ENCODE measurements at places on chromosomes 5 and 9. TPM values are rescaled to one million over a fixed set of nuclear protein-coding genes. Genes with fewer than 3 reads are reported as not detected.

- DNase-seq = no peak
Measured at GRCh38 chr9:136111190-136111589, 7.5 kb downstream of the TMEM250 start.

- no peak for DNase-seq
Measured at GRCh38 chr9:120668399-120668798, 45.9 kb downstream of the MEGF9 start.

- no peak for DNase-seq
Measured at GRCh38 chr5:91178461-91178860, 204.7 kb downstream of the ARRDC3 start.

Gene PCDHGB3
- 5.4 TPM for total RNA-seq

DNA sequence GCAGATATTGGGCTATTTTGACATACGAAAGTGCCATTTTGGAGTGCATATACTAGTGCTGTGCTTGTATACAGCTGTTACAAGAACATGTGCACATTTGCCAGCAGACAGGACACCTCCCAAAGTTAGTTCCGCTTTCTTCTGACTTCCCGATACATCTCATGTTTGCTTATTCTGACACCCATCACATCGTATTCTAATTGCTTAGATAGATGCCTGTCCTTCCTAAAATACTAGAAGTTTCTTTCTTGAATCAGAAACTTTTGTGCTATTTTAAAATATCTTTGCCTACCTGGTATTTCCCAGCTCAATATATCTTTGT is 177.8 kb downstream of the TTLL11 start:
- DNase-seq = no peak

Gene GAS1
- 78.6 TPM for total RNA-seq

DNA sequence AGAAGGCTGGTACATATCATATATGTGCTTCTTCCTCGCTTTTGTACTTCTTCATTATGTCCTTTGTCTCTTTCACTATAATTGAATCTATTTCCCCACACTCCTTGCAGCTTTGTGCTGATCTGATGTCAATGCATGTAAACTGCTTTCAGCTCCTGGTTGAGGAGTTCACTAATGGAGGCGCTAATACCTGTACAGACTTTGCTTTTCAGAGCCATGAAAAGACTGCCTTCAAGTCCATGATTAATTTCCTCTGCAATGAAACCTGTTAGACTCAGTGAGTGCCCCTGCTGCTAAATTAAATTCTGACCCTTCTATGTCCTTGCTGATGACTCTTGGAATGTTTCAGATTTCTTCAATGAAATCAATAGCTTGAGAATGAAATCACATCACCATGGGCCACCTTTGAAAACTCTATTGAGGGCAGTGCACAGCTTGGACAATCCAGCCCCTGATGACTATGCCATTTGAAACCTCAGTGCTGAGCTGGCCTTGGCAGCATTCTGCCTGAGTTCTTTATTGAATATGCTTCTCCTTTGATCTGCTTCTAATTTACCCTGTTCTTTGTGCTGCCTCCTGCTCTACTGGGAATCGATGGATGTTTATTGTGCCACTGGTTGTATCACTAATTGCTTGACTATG is 358.2 kb upstream of the DMAC1 start:
- no peak for DNase-seq

DNA sequence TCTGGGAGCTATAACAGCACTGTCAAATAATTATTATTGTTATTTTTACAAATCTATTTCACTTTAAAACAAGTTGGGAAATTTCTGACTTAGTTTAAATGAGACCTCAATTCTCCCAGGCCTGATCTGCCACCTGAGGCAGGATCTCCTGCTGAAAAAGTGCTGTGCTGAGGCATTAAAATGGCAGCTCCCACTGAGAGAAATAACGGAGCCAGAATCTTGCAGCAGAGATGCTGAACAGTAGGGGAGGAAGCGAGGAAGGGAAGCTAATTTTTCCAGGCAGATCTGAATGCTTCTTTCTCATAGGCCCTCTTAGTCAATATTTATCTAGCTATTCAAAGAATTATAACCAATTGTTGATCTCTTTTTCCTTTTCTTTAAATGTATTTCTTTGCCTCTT is 196.3 kb downstream of the ZNF462 start:
- no peak for DNase-seq

GRCh38 chr5:132226516-132227234 is 978 bp downstream of the P4HA2 start:
- DNase-seq = no peak

Gene LPAR1
- total RNA-seq = 48.2 TPM

Gene SLC36A2
- not detected for total RNA-seq

Gene SPACA9
- 8.1 TPM for total RNA-seq

DNA sequence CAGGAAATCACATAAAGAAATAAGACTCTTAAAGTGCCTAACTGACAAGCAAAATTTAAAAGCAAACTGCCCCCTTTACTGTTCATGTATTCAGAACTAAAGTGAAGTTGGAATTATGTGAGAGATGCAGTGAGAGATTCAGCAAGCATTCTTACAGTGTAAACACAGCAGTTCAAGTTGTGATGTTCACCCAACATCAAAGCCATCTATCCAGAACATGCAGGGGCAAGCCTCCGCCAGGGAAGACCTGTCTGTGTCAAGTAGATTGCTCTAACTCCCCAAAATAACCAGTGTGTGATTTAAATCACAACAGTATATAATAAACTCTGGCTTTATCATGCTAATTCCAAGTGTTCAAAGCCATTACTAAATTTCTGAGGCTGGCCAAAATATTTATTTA is 233.3 kb downstream of the BNC2 start:
- DNase-seq = no peak

DNA sequence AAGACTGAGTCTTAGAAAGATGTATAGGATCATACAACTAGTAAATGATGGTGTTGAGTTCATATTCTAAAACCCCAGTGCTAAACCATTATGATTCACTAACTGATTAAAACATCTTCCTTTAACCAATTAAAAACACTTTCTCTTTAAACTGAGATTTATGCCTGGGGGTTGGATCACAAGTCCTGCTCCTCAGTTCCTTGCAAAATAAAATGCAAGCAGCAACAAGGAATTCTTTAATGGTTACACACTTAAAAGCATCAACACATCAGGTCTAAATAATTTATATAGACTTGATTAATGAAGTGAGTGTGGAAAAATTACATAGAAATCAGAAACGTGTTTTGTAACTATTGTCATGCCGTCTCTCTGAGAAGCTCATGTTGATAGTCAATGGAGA is 189.2 kb downstream of the TARS1 start:
- DNase-seq = no peak

Gene CCL21
- total RNA-seq = 2.9 TPM

- no peak for DNase-seq
Measured at GRCh38 chr9:110048976-110049698, 158.8 kb downstream of the C9orf152 start.

DNA sequence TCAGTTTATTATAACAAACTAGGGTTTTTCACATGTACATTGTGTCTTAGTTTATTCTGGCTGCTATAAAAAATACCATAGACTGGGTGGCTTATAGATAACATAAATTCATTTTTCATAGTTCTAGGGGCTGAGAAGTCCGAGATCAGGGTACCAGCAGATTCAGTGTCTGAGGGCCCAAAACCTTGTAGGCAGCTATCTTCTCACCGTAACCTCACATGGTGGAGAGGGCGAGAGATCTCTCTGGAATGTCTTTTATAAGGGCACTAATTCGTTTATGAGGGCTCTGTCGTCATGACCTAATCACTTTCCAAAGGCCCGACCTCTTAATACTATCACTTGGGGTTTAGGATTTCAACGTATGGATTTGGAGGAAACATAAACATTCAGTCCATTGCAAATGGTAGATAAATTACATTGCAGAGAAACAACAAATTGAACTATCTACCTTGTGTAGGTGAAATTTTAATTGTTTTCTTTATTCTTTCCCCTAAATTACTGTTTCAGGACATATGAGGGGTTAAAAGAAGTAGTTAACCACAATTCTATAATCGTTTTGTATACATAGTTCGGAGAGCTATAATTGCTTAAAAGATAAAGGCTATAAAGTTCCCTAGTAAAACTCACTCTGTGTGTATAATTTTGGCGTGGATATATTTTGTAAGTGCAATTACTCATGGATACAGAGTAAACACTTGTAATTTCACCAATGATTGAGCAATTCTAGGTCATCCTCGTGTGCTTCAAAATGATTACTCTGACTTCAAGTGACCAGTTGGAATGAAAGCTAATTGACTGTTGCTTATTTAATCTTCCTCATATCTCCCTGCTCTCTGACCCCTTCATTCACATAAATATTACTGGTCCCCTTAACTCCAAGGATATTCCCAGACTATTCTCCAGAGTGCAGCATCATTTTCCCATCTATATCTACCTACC is 247.5 kb upstream of the TMEM161B start:
- DNase-seq = no peak

Gene SUSD1
- 6.2 TPM for total RNA-seq

Gene UBE2QL1
- total RNA-seq = 9.1 TPM

DNA sequence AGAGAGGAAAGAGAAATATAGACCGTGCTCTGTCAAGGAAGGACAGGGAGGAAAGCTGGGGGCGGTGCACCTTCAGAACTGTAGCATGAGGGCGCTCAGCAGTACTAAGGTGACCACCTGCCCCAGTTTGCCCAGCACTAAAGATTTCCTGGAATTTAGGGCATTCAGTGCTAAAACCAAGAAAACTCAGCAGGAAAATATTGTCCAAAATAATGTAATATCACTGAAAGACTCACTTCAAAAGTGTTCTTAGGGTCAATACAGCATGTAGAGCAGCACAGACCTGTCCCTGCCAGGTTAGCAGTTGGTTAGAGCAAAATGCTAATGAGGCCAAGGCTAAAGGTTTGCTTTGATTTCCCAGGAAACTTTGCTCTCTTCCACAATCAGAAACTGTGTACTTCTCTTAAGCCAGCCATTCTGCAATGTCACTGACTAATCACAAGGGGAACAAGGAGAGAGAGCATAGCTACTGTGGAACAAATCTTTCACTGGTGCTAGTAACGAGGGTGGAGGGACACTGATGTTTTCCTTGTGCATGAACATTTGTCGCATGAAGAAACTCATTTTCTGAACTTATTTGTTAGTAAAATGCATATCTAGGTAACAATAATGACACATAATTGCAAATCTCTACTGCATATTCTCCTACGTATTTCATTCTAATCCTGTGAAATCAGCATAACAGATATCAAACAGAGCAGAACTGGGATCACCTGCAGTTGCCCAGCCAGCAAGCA is 53.0 kb upstream of the GRAMD2B start:
- DNase-seq = no peak

Gene RELL2
- 1.3 TPM for total RNA-seq

Gene NSMF
- 26.2 TPM for total RNA-seq

GRCh38 chr9:127255692-127256091 is 8.9 kb upstream of the GARNL3 start:
- no peak for DNase-seq

Gene SPATA31E1
- total RNA-seq = not detected

Gene KIF4B
- not detected for total RNA-seq

- no peak for DNase-seq
Measured at GRCh38 chr5:149632311-149633251, 51.3 kb downstream of the ARHGEF37 start.

- DNase-seq = no peak
Measured at GRCh38 chr9:98660541-98660940, 48.2 kb downstream of the GABBR2 start.

DNA sequence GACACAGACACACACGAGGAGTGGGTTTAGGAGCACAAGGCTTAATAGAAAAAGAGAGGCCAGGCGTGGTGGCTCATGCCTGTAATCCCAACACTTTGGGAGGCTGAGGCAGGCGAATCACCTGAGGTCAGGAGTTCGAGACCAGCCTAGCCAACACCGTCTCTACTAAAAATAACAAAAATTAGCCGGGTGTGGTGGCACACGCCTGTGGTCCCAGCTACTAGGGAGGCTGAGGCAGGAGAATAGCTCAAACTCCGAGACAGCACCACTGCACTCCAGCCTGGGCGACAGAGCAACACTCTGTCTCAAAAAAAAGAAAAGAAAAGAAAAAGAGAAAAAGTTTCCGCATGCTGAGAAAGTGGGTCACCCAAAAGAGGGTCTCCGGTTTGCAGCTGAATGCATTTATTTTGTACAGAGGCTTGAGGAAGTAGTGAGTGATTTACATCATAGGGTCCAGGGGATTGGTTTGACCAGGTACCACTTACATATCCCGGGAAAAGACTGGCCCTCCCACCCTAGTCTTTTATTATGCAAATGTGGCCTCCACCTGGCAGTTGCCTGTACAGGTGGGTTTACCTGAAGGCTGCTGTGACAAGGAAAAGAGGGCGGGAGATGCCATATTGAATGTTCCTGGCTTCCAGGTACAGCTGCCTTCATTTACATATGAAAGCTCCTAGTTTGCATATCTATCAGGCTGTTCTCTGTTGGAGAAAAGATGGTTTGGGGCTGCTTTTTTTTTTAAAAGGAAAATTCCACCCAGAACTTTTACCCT is 366.2 kb upstream of the GRAMD2B start:
- DNase-seq = no peak

Gene SOHLH1
- not detected for total RNA-seq

- DNase-seq = peak; percentile 84
Measured at GRCh38 chr9:34403554-34404380, 27.1 kb upstream of the MYORG start.

- no peak for DNase-seq
Measured at GRCh38 chr5:77669677-77670076, 31.2 kb upstream of the OTP start.

DNA sequence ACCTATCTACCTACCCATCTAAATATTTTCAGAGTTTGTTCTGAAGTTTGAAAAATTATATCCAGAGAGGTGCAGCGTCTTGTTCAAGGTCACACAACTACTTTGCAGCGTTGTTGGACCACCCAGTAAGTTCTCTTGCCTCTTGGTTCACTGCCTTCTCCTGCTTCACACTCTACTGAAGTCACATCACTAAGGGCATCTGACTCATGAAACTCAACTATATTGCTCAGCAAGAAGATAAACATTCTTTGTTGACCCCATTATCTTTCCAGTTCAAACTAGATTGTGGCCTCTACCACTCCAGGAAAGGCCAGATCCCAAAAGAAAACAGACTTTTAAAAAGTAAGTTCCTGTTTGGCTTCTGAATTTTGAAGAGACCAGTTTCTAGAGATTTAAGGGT is 326.9 kb downstream of the SLIT3 start:
- no peak for DNase-seq

DNA sequence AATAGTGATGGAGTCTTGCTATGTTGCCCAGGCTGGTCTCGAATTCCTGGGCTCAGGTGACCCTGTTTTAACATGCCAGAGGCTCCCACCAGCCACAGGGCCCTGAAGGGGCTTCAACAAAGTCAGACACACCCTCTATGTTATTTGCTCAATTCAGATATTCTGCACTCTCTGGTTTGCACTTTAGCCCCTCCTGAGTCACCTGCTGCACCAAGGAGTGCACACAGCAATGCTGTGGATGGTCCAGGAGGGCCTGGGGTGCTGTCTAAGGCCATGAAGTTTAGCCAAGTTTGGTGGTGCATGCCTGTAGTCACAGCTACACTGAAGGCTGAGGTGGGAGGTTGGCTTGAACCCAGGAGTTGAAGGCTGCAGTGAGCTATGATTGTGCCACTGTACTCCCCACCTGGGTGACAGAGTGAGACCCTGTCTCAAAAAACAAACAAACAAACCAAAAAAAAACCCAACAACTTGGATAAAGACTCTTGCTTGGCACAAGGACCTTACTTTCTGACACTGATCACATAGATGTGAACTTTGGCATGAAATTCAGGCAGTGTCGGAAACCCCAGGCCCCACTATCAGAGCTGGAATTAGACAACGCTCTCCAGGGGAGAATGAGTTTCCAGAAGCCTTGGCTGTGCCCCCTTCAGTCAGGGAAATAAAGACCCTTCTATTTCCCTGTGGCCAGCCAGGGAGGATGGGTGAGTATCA is 39.7 kb upstream of the CDKN2AIPNL start:
- DNase-seq = no peak

Gene FOXD1
- not detected for total RNA-seq

Gene HMMR
- total RNA-seq = 0.43 TPM

Measured in right atrium auricular region (tissue), 2 donors.